Brain pericyte (primary cell): ENCODE measurements at places on chromosomes 2 and 18.

- DNase-seq = no peak
Observed at GRCh38 chr2:25543939-25544338, 129.4 kb downstream of the DTNB start.

GRCh38 chr2:136111711-136112110, 6.2 kb downstream of the CXCR4 start:
- DNase-seq = no peak

DNA sequence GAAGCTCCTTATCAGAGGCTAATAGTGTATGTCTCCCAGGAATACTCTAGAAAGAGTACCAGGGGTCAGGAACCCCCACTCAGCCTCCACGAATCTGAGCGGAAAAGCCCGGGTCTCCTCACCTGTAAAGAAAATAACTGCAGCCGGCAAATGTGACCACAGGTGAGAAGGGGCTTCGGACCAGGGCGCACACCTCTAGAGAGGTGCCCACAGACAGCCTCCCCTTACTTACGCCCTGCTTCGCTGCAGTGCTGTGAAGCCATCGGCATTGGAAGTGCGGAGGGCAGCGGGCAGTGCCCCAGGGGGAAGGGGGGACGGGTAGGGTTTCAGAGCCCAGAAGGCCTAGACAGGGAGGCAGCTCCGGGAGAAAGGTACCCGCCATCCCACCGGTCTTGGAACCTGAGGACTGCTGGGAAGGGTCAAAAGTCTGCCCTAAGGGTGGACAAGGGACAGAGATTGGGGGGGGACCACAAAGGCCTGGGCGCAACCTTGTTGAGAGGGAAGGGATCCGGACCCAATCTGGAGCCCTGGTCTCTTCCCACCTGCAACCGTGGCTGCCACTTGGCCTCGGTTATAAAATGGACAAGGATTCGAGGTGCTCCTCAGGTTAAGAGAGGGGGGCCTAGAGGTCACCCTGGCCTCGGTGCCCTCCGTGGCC, 642 bp upstream of the STEAP3 start:
- no peak for DNase-seq

- no peak for DNase-seq
Observed at GRCh38 chr2:54287532-54287931, 31.5 kb upstream of the TSPYL6 start.

DNA sequence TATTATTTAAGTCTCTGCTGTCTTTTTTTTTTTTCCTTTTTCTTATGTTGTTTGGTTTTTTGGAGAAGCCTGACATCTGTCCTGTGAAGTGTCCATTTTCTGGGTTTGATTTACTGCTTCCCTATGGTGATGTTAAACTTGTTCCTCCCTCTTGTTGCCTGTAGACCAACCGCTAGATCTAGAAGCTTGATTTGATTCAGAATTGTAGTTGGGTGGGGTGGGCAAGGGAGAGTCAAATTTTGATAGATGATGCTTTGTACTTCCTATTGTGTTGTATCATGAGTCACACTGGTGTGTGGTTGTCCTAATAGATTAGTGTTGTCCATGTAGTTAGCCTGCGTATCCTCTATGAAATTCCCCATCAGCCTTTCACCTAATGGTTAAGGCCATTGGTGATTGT, 35.4 kb downstream of the CAB39 start:
- no peak for DNase-seq
